Stimulated activated CD8-positive, alpha-beta memory T cell treated with anti-CD3 and anti-CD28 coated beads, Interleukin-4, amount 100 ng/mL, for 24 hours (primary cell): ENCODE measurements at places on chromosomes 12 and 14.

GRCh38 chr12:124715121-124715990 is 147.9 kb upstream of the NCOR2 start:
- no peak for DNase-seq

- no peak for DNase-seq
Observed at GRCh38 chr12:52631264-52631663, 12.9 kb upstream of the KRT73 start.

DNA sequence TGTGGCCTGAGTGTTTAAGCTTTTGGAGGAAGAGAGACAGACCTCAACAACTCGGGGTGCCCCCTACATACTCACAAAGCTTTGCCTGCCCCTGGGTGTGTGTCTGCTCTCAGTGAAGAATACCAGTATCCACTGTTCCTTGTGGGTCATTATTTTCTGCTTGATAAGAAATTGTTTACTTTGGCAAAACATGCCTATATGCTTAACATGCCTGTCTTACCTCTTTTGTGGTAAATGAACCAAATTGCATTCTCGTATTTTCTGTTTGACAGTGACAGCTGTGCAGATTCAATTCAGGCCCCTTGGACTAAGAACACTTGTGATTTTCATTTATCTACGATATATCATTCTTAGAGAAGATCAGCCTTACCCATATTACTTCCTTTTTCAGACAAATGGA is 50.6 kb upstream of the REP15 start:
- no peak for DNase-seq

- DNase-seq: no peak
Observed at GRCh38 chr12:68739891-68740290, 6.1 kb upstream of the SLC35E3 start.

DNA sequence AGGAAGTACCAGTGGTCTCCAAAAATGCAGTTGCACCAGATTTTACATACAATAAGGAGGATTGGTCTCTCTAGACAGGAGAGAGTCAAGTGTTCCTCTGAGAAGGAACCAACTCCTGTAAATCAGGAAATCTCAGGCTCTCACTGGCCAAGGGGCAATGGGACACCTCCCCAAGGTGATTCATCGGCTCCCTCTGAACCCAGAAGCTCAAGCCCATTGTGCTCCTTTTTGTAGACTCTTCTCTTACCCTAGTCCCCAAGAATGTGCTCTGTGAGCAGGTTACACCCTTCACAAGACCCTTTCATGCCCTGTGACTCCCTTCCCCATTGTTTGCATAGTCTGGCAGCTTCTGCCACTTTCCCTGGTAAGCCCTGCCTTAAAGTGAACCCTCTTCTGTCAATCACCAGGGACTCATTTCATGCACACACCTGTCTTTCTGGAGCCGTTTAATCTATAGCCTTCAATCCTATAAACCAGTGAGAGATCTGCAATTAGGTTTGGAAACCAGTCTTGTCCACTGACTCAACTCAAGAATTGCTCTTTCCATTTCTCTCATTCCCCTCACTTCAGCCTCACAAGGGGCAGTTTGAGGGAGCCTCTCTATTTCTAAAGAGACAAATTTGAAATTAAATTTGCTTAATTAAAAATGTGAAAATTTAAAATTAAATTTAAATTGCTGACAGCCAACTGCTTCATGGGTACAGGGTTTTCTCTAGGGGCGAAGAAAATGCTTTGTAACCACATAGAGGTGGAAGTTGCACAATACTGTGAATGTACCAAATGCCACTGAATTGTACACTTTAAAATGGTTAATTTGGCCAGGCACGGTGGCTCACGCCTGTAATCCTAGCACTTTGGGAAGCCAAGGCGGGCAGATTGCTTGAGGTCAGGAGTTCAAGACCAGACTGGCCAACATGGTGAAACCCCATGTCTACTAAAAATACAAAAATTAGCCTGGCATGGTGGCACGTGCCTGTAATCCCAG is 38.3 kb upstream of the LTA4H start:
- no peak for DNase-seq

DNA sequence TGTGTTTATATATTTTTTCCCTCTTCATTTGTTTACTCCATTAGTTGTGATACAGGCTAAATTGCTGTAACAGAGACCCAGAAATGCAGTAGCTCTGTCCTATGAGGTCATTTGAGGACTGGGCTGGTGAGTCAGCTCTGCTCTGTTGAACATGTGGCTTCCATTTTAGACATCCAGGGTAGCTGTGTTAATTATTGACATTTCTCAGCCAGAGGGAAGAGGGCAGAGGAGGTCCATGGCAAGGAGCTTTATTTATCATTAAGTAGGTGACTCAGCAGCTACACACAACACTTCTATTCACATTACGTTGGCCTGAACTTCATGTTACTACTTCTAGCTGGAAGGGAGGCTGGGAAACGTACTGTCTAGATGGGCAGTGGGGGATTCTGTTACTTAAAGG is 85.4 kb downstream of the PTCSC3 start:
- no peak for DNase-seq

DNA sequence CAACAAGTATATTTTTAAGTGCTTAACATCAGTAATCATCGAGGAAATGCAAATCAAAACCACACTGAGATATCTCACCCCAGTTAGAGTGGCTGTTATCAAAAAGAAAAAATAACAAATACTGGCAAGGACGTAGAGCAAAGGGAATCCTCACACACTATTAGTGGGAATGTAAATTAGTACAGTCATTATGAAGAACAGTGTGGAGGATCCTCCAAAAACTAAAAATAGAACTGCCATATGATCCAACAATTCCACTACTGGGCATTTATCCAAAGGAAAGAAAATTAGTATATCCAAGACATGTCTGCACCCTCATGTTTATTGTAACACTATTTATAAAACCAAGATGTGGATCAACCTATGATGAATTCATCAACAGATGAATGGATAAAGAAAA is 149.0 kb upstream of the PWP1 start:
- DNase-seq: no peak

DNA sequence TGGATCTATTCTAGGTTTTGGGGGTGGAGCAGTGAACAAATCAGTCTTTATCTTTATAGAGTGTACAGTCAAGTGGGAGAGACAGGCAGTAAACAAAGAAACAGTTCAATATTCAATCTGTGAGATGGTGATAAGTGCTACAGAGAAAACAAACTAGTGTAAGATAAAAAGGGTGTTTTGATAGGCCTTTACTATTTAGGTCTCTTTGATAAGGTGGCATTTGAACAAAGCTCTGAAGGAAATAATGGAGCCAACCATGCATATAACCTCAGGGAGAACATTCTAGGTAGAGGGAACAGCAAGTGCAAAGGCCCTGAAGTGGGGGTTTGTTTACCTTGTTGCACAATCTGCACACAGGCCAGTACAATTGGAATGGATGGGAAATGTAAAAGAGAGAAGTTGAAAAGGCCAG is 47.3 kb downstream of the PTPN11 start:
- no peak for DNase-seq

DNA sequence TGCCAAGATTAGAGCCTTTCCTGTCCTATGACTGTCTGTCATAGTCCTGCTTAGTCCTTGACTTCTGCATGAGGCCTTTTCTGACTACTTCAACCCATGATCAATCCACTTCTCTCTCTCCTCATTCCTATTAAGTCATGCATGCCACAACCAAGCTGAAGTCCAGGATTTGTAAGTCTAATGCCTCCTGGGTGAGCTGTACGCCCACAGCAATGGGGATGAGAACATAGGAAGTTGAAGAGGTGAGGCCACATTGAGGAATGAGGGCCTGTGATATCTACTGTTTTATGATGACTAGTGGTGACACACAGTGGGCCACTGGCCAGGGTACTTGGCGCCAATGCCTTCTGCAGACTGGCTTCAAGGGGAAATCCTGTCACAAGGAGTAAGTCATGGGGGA is 994.1 kb upstream of the TMEM132C start:
- no peak for DNase-seq

- no peak for DNase-seq
Observed at GRCh38 chr12:103455020-103455763, 40.6 kb downstream of the C12orf42 start.

- DNase-seq: peak; percentile 4
Observed at GRCh38 chr12:62123721-62124203, 136.4 kb upstream of the USP15 start.

DNA sequence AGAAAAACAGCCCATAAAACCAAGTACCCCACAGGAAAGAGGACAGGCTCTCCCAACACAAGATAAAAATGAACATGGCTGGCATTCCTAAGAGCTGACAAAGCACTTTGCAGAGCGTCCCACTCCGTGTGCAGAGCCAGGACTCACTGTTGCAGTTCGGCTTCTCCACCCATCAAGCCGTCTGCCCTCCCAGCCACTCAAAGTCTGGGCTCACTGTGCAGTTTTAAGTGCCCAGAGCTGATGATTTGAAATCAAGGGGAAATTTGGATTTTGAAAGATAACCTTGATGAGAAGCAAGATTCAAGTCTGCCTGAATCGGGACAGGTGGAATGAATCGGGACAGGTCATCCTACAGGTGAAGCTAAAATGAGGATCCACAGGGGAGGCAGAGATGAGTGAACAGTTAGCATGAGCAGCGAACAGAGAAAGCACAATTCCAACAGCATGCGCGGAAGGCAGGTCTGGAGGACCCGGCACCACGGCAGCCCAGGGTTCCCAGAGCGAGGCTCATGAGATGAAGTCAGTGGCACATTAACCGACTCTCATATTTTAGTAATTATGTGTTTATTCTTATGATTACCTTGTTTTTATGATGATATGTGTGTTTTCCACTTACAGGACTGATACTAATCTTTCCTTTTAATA is 39.8 kb upstream of the GPR68 start:
- DNase-seq: no peak

DNA sequence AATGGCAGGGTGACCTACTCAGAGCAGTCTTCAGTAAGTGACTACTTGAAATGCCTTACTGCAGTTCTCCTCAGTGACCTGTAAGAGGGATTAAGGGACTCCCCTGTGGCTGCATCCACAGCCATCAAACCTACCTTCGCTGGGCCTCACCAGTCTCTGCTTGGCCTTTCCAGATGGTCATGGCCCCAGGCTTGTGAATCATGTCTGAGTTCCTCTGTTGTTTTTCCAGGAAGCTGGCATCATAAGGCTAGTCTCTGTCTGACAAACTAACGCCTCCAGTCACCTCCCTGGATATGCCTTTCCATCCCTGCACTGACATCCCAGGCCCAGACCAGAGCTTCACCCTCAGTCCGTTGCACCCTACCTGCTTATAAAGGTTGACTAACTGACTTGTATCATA is 14.0 kb downstream of the RNASE2 start:
- DNase-seq: no peak

GRCh38 chr12:12182703-12183365 is 84.0 kb downstream of the LRP6 start:
- no peak for DNase-seq

DNA sequence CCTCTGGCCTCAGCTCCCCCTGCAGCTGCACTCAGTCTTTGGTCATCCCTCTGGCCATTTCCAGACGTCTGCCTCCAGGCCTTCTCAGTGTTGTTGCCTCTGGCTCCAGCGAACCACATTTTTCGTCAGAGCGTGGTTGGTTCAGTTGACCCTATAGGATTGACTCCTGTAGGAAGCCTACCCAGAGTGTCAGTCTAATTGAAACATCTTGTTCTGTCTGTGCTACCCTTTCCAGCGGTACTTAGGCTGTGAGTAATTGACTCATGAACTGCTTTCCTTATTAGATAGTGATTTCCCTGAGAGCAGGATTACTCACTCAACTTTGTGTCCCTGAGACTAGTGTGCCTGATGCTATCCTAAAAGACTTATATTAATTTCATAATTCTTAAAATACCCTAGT is 373.2 kb downstream of the ATP23 start:
- DNase-seq: no peak

DNA sequence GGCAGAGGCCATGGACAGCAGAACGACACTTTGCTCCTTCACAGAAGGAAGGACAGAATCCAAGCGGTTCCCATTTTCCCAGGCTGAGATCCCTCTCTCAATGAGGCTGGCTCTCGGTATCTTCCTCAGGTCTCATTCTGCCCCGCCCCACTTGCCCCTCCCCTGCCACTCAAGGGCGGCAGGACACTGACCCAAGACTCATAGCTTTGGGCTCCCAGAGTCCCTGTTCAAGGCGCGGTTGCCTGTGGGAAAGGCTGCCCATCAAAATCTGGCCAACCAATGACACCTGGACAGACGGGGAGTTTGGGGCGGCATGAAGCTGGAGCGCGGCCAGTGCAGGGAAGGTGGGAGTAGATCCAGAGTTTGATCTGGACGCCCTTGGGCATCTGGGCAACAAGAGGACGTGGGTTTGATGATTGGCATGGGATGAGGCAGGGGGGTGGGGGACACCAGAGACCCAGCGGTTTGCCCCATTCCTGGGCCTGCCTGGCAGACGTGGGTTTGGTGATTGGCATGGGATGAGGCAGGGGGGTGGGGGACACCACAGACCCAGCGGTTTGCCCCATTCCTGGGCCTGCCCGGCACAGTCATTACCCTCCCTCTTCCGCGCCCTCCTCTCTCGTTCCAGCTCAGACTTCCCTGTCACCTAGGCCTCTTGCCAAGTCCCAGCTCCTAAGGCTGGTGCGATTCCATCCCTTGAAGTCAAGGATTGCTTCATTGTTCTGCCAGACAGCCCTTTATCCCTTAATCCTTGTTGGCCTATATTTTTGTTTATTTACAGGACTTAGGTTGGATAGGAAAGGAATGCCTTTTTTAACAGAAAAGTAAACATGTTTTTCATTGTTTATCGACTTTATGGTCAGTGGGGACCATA is 92.1 kb downstream of the NINJ2 start:
- no peak for DNase-seq

DNA sequence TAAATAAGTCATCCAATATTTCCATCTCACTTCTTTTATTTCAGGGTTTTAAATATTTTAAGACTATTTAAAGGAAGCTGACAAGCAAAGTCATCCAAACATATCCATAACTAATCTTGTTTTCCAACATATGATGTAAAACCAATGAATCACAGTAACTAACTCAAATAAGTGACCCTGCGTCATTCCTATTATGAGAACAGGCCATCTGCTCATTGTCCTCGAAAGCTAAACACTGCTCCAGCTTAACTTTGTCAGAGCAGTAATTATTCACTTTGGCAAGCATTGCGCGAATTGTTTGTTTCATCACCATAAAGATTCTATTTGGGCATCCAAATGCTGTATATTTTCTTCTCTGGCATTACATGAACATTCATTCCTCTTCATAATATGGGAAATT is 99.1 kb downstream of the CAPZA3 start:
- no peak for DNase-seq

GRCh38 chr12:57240926-57241401 is 10.0 kb downstream of the STAC3 start:
- no peak for DNase-seq

DNA sequence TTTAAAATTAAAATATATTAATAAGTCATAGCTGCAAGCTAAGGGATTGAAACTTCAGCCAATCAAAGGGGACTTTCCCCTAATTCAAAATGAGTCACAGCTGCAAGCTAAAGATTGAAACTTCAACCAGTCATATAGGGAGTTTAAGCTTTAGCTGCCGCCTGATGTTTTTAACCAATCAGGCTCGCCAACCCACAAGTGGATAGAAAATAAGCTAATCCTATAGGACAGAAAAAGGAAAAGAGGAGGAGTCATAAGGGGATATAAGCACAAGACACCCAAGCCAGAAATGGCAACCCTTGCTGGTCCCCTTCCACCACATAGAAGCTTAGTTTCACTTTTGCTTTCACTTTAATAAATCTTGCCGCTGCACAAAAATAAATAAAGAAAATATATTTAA is 1154.6 kb downstream of the GALC start:
- DNase-seq: no peak

GRCh38 chr14:67971627-67972625 is 152.3 kb downstream of the RAD51B start:
- DNase-seq: no peak

- DNase-seq: no peak
Observed at GRCh38 chr12:802242-803120, 50.1 kb downstream of the WNK1 start.
